ENCODE measurements at places on chromosomes 7 and 10. TPM values are rescaled to one million over a fixed set of nuclear protein-coding genes. Genes with fewer than 3 reads are reported as not detected.

The OPN4 gene
- not detected for total RNA-seq

- no peak for DNase-seq
Measured at GRCh38 chr7:33581236-33581635, 324.1 kb upstream of the BMPER start.

GRCh38 chr7:134669845-134670373, 23.3 kb downstream of the BPGM start:
- peak; percentile 94 for DNase-seq

The CPA4 gene
- not detected for total RNA-seq

- no peak for DNase-seq
Measured at GRCh38 chr10:80410578-80411145, 2.3 kb downstream of the PRXL2A start.

GRCh38 chr10:95840121-95840520, 67.7 kb upstream of the CC2D2B start:
- DNase-seq: no peak

The MMD2 gene
- not detected for total RNA-seq

GRCh38 chr7:75993689-75994387, 557 bp downstream of the TMEM120A start:
- DNase-seq: peak; percentile 50

- DNase-seq: no peak
Measured at GRCh38 chr10:73893426-73893825, 17.5 kb upstream of the PLAU start.

GRCh38 chr10:99595770-99596465, 24.3 kb downstream of the SLC25A28 start:
- no peak for DNase-seq

The LRRC61 gene
- 7.3 TPM for total RNA-seq

- DNase-seq: no peak
Measured at GRCh38 chr7:8384901-8385300, 48.5 kb upstream of the NXPH1 start.

The NANOS1 gene
- total RNA-seq: 0.09 TPM

The FAM25C gene
- not detected for total RNA-seq

GRCh38 chr7:30915751-30916150, 4.1 kb downstream of the AQP1 start:
- no peak for DNase-seq

DNA sequence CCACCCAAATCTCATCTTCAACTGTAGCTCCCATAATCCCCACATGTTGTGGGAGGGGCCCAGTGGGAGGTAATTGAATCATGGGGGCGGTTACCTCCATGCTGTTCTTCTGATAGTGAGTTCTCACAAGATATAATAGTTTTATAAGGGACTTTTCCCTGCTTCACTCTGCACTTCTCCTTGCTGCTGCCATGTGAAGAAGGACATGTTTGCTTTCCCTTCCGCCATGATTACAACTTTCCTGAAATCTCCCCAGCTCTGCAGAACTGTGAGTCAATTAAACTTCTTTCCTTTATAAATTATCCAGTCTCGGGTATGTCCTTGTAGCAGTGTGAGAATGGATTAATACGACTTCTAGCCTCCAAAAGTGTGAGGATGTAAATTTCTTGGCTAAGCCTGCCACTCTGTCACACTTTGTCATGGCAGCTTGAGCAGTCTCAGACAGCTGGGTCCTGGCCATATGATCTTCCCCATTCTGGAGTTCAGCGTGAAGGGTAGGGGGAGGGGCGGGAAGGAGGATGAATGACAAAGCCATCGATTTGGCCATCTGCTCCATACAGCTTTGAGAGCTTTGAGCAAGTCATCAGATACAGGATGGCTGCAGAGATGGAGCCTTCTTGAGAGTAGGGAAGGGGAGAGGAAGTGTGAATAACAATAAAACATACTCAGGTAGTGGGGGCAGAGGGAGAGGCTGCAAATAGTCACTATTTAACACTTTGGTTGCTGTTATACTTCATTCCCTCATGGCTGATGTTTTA, 19.1 kb upstream of the INPP5F start:
- DNase-seq: no peak

The LMOD2 gene
- not detected for total RNA-seq

The MMP21 gene
- total RNA-seq: 0.32 TPM

GRCh38 chr7:27739301-27739908, 557 bp upstream of the TAX1BP1 start:
- DNase-seq: no peak

The SUN3 gene
- total RNA-seq: 1.3 TPM

The CALCR gene
- total RNA-seq: not detected

DNA sequence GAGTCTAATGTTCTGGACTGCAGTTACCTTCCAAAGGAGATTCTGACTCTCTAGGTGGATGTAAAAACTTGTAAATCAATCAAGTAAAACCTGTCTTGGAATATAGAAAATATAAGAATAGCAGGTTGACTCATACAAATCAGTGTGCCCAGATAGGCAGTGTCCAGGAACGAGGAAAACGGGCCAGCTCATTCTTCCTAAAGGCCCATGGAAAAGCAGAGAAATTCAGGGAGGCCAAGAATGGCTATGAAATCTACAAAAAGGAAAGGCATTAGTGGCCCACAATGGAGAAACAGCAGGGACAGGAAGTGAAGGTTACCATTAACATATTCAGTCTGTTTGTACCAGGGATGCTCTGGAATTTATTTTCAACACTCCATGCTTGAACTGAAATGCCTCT, 14.9 kb downstream of the GLI3 start:
- no peak for DNase-seq

- DNase-seq: peak; percentile 53
Measured at GRCh38 chr7:150999497-151000230, 8.8 kb downstream of the NOS3 start.

- no peak for DNase-seq
Measured at GRCh38 chr10:11397077-11397965, 214.1 kb downstream of the USP6NL start.

DNA sequence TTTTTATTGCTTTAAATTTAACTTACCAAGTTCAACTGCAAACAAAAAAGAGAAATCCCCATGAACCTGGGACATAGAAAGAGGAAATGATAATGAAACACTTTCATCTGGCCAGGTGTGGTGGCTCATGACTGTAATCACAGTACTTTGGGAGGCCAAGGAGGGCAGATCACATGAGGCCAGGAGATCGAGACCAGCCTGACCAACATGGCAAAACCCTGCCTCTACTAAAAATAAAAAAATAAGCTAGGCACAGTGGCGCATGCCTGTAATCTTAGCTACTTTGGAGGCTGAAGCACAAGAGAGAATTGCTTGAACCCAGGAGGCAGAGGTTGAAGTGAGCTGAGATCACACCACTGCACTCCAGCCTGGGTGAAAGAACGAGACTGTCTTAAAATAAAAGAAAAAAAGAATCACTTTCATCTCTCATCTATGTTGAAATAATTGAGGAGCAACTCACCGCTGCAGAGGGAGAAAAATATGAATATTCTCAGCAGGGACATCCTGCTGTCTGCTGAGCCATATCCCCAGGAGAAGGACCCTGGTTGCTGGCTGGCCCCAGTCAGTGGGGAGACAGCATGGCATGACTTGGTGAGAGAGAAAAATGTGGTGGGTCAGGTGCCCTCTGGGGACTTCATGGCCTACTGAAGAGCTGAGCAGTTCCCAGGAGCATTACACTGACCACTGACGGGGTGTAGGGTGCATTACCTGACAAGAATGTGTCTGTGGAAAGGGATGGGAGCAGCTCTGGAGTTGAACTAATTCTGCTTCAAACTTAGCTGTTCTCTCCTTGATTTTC, 22.8 kb upstream of the TARP start:
- DNase-seq: no peak

Data from natural killer cell (primary cell).